ENCODE measurements at places on chromosomes 3 and 15.

GRCh38 chr3:123791417-123791816 lies 92.7 kb downstream of the MYLK start:
- peak; percentile 74 for DNase-seq

- no peak for DNase-seq
Observed at GRCh38 chr3:160797356-160797755, 41.3 kb downstream of the PPM1L start.

DNA sequence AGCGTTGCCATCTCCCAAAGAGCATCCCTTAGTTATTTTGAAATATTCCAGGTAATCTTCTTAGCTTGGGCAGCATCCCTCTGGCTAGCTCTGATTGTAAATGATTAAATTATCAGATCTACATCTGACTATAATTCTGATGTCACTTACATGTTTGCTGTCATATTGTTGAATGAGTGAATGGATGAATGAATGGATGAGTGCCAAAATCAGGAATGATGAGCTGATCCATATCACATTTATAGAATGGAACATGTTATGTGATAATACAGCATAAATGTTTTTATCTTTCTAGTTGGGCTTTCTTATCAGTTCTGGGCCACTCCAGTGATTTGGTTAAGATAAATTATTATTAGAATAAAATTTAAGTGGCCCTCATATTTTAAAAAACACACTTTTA lies 14.0 kb downstream of the FAN1 start:
- DNase-seq, result no peak

GRCh38 chr3:48662753-48663488 lies at the start of gene CELSR3:
Gene CELSR3 (minus strand): TSS chr3:48662886. CDS start chr3:48662634, 252 bp downstream.
- DNase-seq, result peak; percentile 47

GRCh38 chr3:46701181-46701939 lies at the start of gene TMIE:
Gene TMIE (plus strand): TSS chr3:46701392. CDS start chr3:46701488, 96 bp downstream.
- no peak for DNase-seq
